ENCODE measurements at places on chromosomes 13 and 19.

DNA sequence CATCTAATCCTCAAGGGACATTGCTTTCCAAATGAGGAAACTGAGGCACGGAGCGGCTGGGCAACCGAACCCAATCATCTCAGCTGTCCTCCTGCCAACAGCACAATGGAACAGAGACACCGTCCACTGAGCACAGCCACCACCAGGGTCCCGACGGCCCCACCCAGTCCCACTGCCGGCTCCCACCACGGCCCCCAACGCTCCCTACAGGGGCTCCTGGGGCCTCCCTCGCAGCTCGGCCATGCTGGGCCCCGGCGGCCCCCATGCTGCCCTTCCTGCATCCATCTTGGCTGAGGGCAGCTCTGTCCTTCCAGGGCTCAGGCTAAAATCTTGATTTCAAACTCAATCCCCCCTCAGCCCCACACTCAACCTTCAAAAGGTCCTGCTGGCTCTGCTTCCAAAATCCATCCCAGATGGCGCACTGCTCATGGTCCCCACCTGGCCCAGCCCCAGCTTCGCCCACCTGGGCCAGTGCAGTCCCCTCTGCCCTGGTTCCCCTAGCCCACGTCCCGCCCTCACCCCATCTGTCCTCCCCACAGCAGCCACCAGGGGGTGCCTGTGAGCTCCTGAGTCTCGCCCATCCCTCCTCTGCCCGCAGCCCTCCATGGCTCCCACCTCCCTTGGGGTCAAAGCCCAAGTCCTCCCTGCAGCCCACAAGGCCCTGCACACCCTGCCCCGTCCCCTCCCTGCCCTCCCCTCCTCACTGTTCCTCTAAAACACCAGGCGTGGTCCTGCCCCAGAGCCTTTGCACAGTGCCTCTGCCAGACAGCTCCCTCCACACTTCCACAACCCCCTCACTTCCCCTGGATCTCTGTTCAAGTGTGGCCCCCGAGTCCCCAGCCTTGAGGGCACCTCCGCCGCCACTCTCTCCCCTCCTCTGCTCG, 7.9 kb downstream of the PIP5K1C start:
- peak; percentile 60 for DNase-seq

- no peak for DNase-seq
These were observed 6.6 kb upstream of the FBXW9 start for GRCh38 chr19:12703046-12703445.

DNA sequence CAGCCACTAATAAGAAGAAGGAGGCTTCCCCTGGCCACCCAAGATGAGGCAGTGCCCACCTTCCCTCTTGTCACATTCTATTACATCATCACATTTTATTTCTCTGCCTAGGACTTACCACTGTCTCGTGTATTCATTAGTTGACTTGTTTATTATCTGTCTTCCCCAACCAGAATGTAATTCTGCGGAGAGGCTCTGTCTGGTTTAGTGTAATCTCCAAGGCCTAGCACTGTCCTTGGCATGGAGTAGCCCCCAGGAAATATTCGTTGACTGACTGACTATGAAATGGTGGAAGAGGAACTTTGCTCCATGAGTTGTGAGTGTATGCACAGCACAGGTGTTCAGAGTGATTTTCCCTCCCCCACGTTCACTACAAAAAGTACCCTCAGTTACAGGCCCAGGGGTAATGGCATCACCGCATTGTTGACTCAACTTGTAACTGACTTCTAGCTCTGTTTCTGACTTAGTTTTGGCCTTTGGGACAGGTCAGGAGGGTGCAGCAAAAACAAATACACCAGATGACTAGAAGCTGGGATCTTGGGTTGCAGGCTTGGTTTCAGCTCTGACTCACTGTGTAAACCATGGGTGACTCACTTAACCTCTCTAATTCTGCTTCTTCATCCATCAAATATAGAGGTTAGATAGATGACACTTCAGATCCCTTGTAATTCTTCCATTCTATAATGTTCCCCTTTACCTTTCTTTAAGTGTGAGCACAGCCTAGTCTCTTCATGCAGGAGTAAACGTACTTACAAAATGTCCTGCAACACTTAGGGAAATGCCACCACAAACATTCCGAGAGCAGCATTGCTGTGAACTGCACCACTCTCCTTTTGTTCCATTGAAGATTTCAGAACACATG, 229.7 kb downstream of the KCNRG start:
- peak; percentile 32 for DNase-seq

GRCh38 chr13:112181336-112182067, 114.6 kb downstream of the SOX1 start:
- no peak for DNase-seq

DNA sequence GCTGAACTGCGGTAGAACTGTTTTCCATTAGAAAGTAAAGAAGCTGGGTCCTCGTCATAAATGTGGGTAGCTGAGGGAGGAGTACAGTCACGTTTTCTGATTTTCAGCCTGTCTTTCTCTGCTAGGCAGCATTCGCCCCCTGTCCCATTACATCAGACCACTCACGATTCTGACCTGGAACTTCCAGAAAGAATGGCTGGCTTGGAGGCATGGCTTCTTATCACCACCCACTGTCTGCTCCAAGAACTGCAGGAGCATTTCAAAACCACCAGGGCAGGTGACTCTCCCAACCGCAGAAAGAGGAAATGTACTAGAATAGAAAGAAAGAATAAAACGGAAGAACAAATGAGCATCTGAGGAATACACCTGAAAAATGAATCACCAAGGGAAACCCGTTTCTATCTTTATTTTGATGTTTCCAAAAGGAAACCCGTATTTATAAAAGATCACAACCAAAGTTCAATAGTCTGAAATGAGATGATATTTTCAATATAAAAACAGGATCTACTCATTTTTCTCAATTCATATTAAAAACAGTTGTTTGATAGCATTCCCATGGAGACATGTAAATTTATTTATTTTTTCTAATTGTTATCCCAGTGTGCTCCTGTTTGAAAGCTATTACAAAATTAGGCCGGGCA, 22.1 kb upstream of the POMP start:
- DNase-seq = peak; percentile 46

GRCh38 chr13:79413521-79413920, 7.5 kb upstream of the RBM26 start:
- DNase-seq = no peak

- DNase-seq = no peak
These were observed 10.8 kb downstream of the CLN5 start for GRCh38 chr13:77002590-77003190.

DNA sequence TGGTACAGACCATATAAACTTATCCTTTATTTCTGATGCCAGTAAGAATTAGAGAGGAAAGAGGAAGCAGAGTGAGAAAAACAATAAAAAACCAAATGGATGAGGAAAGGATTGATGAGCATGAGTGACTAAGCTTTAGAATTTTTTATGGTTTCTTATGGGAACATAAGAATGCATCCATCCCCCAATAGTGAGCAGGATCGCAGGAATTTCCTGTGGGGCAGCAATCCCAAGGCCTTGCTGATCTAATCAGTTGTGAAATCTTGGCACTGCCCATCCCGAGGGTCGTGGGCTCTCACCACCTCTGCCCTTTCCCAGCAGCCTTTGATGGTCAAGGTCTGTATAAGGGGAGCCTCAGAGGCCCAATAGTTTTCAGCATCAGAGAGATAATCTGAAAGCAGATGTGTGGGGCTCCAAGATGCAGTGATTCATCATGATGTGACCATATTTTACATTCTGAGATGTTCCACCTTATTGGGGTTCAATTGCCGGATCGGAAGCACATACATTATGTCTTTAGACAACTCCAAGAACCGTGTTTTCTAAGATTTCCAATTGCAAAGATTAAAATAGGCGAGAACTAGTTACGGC, 222.1 kb downstream of the DNAJC15 start:
- DNase-seq = no peak

GRCh38 chr19:10271543-10272086, 695 bp downstream of the ICAM1 start:
- DNase-seq = peak; percentile 43

DNA sequence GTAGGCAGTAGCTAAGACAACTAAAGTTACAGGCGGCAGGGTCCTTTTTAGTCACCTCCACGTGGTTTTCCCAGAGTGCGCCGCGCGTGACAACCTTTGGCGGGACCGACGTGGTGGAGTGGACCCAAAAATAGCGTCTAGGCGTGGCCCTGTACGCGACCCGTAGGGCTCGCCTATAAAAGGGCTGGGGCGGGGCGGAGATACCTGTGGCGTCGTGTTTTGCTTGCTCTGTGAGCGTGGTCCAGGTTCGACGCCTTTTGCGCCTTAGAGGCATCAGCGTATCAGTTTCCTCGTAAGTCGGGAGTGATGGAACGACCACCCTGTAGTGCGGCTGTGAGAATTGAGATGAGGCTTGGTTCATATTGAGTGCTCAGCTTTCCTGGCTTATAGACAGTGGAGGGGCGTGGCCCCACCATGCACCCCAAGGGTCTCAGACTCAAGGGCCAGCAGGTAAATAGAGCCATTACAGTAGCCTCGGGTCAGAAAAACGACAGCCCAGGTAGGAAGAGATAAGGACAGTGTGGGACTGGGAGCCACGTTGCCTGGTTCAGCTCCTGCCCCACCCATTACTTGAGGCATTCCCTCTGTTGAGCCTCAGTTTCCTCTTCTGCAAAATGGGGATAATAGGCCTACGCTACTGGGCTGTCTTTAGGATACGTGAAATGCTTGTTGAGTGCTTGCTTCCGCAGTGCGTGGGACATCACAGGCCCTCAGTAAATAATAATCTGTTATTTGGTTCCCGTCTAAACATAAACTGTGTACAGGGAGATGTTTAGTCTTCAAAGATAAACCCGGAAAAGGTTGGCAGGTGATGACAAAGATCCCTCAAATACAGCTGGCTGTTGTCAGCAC, 693 bp upstream of the TMED1 start:
- peak; percentile 74 for DNase-seq

- DNase-seq = no peak
These were observed 8.7 kb downstream of the BRD4 start for GRCh38 chr19:15323496-15324235.

DNA sequence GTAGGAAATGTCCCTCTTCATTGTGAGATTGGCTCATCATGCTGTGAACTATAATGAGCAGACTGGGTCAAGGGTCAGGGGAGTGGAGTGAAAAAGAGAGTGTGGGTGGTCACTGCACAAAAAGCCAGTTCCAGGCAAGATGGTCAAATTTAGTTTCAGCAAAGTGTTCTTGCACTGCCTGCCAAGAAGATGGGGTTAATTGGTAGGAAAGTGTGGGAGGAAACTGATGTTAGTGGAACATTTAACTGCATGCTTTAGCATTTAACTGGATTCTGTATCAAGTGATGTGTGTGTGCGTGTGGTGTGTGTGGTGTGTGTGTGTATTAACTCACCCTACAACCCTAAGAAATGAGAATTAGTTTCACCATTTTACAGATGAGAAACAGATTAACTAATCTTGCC, 131.6 kb downstream of the COG6 start:
- DNase-seq = no peak

DNA sequence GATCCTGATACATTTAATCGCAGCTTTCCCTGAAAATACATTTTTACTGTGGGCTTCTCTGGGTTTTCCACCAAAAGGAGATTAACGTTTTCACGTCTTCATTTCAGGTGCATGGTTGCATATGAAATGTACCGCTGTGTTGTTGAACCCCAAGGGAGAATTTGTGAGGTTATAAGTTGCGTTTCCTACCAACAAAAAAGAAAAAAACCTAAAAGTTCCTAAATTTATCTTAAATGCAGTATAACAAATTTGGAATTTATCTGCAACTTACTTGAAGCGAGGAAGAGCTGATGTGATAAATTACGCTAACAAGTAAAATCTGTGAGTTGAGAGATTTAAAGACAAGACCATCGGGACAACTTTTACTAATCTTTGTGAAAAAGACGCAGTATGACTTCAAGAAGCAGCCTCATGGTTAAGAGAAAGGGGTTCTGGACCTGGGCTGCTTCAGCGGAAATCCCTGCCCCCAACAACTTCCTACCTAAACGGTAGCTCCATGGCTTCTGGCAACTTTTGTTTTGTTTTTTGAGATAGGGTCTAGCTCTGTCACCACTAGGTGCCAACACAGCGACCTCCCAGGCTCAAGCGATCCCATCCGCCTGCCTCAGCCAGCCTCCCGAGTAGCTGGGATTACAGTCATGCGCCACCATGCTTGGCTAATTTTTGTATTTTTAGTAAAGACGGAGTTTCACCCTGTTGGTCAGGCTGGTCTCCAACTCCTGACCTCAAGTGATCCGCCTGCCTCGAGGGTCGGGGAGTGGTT, 958 bp upstream of the OBI1 start:
- peak; percentile 17 for DNase-seq

GRCh38 chr13:41673640-41674039, 216.3 kb downstream of the RGCC start:
- DNase-seq = no peak

All from activated CD8-positive, alpha-beta memory T cell treated with anti-CD3 and anti-CD28 coated beads, Interleukin-2, amount 50 U/mL, for 4 hours (primary cell).